ENCODE measurements at places on chromosomes 12 and 14.

DNA sequence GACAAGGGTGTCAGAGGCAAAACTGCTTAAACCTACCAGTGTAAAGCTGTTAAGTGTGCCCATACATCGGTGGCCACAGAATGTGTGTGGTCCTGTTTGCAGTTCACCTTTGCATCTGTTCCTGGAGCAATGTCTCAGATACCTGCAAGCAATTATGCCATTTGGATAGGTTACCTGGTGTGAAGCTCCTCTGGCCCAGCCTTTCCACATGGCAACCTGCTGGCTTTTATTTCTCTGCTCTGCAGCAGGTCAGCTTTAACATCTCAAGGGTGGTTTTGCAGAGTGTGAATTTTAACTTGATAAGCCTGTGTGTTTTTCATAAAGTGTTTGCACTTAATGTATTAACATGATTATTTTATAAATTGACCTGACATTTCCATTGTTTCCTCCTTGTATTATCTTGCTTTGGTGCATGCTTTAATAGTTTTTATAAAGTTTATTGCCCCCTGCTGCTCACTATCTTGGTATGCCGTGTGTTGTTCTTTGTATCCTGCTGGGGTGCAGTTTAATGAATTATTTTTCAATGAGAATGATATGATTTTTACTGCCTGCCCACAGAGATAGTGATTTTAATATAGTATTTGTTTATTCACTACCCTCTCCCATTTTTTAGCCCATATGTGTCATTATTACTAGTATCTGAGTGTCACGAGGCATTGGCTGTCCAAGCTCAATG, 403.8 kb downstream of the NPAS3 start:
- ATAC-seq, result no peak

GRCh38 chr12:1870998-1871917, 47.2 kb downstream of the CACNA2D4 start:
- ATAC-seq, result no peak

GRCh38 chr12:119704065-119704747, 36.3 kb downstream of the PRKAB1 start:
- ATAC-seq, result no peak

- ATAC-seq, result no peak
Observed at GRCh38 chr14:40282196-40282595, 850.0 kb upstream of the FBXO33 start.

GRCh38 chr12:57213763-57214397, 2.7 kb upstream of the NXPH4 start:
- ATAC-seq, result no peak

DNA sequence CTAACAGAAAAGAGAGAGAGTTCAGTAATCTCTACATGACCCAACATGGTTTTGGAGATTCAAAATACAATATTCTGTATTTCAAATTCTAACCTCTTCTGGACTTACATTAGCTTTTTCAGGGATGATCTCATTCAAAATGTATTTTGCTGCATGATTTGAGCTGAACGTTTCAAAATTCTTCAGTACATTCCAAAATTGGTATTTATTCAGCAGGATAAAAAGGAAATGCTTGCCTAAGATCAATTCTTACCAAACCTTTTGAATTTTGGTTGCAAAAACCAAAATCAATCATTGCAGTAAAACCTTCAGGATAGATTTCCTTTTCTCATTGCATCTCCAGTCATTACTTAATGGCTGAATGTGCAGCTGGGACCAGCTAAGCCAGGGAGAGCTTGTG, 1761.3 kb upstream of the SEL1L start:
- no peak for ATAC-seq

DNA sequence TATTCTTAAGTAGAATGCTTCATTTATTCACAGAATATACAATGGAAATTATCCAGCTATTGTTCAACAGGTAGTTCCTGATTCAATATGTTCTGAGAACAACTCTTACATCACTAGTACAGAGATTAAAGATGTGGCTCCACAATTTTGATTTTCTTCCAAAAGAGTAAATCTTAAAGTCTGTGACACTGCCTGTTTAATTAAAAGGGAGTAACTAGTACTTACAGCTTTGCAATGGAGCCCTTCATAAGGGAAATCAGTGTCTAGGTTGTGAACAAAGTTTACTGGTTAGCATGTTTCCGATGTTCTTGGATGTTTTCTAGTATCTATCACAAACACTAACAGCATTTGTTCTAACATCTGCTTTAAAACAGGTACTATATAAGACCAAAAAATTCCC, 30.8 kb downstream of the MIA2 start:
- ATAC-seq, result no peak

GRCh38 chr14:94423453-94424056, 29.0 kb downstream of the SERPINA11 start:
- peak; percentile 70 for ATAC-seq

DNA sequence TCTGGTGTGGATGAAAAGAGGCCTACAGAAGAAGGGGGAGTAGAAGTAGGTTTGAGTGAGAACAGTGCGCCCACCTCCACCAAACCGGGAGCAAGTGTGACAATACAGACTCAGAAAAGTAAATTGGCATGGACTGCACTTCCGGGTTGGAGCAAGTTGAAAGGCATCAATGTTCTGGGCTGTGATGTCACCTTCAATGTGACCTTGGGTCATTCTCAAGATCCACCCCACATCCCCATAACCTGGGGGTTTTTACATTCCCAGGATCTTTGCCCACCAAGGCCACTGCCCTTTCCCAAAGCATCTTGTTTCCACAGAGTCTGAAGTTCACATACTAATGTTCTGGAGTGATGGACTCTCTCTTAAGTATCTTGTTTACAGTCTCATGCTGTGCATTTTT, 5.3 kb upstream of the GZMB start:
- no peak for ATAC-seq

- ATAC-seq, result no peak
Observed at GRCh38 chr12:86712425-86712843, 456.2 kb upstream of the MGAT4C start.

All from activated T-helper 17 cell treated with anti-CD3 and anti-CD28 coated beads, Interleukin-2, amount 50 U/mL, for 72 hours (primary cell).